Fibroblast of gingiva (primary cell): ENCODE measurements at places on chromosomes 2 and 18.
A peak's percentile ranks its signal among the peaks of the same experiment; 100 is the strongest.

DNA sequence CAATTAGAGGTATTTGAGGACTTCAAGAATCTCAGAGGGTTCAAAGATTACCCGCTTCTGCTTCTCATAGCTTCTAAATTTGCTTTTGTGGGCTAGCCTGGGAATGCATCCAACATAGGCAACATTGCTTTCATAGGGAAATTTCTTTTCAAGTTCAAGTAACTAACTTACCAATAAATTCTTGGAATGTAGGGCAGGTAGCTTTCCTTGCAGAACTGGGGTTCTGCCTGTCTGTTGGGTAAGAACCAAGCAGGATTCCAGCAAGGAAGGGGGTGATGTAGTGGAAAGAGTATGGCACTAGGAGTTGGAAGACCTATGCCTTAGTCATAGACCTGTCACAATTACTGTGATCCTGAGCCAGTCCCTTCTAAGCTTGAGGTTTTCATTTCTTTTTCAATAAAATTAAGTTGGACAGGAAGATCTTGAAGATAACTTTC is 164.1 kb downstream of the FHOD3 start:
- no peak for DNase-seq

GRCh38 chr2:67871686-67872412 is 191.0 kb downstream of the C1D start:
- peak; percentile 70 for DNase-seq

DNA sequence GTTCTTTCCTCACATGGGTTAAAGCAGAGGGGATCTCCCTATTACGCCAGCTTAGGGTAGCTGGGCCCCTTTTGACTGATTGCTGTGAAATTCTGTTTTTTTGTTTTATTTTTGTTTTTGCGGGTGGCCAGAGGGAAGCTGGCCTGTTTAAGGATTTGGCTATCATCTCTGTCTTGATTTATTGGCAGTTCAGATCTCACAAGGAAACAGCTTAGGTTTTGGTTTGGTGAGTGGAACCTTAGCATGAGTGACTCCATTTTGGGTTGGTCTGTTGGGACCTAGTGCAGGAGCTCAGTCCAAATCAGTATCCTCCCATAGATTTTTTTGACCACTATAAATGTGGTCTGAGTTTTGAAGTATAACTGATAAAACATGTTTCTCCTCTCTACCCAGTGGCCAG is 25.6 kb upstream of the NTSR2 start:
- DNase-seq, result no peak

- no peak for DNase-seq
Measured at GRCh38 chr2:875687-876615, 74.7 kb upstream of the SNTG2 start.

GRCh38 chr2:206859330-206859739 is 80.0 kb upstream of the CPO start:
- no peak for DNase-seq

GRCh38 chr2:32772638-32773447 is 145.0 kb downstream of the TTC27 start:
- peak; percentile 47 for DNase-seq

DNA sequence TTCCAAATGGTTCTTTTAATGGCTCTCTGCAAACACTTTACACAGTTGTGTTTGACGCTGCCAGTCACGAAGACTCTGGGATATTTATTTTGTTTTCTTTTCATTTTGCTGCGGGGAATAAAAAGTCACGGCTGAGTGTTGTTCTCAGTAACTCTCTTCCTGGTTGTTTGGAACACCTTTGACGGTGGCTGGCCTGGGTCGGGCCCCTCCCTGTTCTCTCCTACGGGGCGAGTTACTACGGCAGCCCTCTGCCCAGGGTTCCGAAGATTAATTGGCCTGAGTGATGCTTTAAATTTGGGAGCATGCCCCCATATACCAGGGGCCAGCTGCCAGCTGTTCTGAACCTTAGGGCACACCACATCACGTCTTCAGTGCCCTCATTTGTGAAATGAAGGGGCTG is 84.7 kb downstream of the GATA6 start:
- DNase-seq, result no peak

DNA sequence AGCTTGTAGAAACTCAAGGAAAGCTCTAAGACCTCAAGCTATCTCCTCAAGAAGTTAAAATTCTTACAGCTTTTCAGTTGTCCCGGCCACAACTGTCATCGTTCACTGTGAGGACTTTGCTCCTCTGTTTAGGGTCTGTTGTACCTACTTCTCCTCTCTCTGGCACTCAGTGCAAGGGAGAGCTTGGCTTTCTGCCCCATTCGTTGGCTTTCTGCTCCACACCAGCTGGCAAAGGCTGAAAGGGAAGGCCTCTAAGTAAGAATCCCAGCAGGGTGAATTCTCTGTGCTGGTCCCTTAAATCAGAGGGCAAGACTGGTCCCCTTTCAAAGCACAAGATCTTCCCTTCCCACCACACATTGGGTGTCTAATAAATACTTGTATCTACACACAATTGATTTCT is 17.3 kb downstream of the ZBTB7C start:
- no peak for DNase-seq

- peak; percentile 0 for DNase-seq
Measured at GRCh38 chr18:65439188-65439587, 311.6 kb upstream of the CDH7 start.

DNA sequence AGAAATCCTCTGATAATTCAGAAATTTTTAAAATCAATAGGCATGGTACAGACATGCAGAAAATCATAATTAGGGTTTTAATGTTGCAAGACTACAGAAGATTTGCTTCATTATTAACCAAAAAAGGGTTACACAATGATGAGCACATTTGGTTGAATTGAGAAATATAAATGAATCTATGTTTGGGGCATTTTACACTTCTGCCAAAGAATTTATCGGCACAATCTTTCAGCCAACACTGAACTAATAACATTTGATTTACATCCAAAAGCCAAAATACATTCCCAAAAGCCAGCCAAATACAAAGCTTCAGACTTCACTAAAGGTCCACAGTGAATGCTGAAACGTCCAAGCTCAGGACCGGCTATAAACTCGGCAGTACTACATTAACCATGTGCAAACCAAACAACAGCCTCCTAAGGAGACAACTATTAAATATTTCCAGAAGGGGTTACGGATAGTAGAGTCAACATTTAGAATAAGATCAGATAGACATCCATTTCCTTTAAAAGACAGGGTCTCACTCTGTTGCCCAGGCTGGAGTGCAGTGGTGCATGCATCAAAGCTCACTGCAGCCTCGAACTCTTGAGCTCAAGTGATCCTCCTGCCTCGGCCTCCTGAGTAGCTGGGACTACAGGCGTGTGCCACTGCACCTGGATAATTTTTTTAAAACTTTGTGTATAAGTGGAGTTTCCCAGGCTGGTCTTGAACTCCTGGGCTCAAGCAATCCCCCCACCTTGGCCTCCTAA is 29.4 kb downstream of the SPRED2 start:
- peak; percentile 88 for DNase-seq

DNA sequence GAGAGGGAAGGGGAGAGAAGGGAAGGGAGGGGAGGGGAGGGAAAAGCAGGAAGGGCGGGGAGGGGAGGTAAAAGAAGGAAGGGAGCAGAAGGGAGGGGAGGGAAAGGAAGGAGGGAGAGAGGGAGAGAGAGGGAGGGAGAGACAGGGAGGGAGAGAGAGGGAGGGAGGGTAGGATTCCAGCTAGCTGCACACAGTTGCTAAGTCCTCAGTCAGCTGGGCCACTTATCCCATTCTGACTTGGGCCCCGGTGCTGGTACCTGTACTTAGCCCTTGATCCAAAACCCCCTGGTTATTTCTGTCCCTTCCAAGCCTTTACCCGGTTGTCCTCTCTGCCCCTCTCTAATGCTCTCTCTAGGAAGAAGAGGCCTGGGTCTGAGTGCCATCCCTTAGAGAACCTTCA is 211.4 kb downstream of the TTC32 start:
- no peak for DNase-seq

- DNase-seq, result no peak
Measured at GRCh38 chr2:128589681-128590080, 271.0 kb upstream of the HS6ST1 start.

GRCh38 chr2:425243-425642 is 137.4 kb upstream of the ALKAL2 start:
- no peak for DNase-seq

DNA sequence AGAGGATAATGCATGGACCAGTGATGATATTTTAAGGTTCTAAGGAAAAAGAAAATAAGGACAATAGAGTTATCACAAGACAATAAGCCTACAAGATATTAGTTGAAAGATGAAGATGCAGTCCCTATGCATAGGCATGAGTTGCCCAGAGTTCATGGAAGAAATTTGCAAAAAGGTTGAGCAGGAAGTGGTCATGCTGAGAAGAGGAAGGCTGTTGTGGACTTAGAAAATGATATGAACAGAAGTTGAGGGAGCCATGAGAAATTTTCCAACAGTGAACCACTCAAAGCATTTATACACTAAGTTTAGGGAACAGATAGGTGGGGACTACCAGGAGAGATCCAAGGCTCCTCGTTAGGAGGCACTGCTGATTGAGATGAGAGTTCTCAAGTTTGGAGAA is 3.5 kb downstream of the OSBPL6 start:
- no peak for DNase-seq

DNA sequence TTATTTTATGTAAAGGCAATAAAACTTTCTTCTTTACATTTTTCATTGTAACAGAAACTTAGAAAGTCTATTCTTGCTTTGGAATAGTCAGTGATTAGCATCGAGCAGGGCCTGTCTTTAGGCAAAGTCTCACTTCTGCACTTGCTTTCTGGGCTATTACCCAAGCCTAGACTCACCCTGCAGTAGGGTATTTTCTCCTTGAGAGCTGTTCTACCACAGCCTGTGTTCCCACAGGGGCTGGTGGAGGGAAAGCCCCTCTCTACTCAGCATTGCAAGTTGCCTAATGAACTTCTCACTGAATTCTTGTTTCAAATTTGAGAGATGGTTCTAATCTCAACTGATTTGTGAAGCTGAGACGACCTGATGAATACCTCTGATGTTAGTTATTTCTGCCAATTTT is 111.7 kb upstream of the KLHL14 start:
- no peak for DNase-seq

GRCh38 chr2:232569541-232569940 is 19.1 kb downstream of the EIF4E2 start:
- no peak for DNase-seq

- no peak for DNase-seq
Measured at GRCh38 chr2:127811397-127812321, 688 bp upstream of the WDR33 start.

GRCh38 chr2:176137906-176138305 is 8.4 kb downstream of the HOXD8 start:
- no peak for DNase-seq

GRCh38 chr2:241441492-241441891 is 66.9 kb downstream of the STK25 start:
- no peak for DNase-seq

GRCh38 chr2:10309286-10309685 is 6.6 kb downstream of the HPCAL1 start:
- DNase-seq, result no peak

- no peak for DNase-seq
Measured at GRCh38 chr2:126429103-126429502, 226.9 kb upstream of the GYPC start.

DNA sequence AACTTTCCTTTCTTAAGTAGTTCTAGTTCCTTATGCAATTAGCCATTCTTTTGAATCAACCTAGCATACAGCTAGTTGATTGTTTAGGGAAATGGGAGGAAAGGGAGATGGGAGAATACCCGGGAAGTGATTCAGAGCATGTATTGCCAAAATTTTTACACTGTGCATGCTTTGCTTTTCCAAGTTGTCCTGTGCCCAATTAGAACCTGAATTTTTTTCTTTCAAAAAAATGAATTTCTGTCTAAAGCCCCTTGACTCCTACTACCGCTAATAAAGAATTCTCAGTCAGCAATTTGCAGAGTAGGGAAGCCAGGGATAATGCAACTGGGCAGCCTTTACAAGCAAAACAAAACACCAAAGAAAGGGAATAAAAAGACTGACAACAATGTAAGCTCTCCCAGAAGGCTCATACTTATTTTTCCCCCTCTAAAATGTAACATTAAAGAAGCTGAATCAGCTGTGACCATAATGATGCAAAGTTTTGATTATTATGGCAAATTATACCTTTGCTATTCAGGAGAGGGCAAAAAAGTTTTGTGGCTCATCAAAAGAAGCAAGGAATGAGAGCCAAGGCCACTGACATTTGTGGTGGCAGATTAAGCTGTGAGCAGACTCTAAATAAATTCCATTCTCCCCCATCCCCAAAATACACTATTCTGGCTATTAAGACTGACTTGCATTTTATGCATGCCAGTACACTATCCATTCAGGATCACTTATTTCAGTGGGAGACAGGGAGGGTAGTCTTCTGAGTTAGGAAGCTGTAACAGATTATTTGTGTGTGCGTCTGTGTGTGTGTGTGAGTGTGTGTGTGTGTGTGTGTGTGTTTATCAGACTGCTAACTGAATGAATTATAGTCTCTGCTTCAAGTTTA is 174.3 kb downstream of the ERBB4 start:
- DNase-seq, result peak; percentile 54

- DNase-seq, result no peak
Measured at GRCh38 chr18:260547-260946, 7.3 kb downstream of the THOC1 start.

DNA sequence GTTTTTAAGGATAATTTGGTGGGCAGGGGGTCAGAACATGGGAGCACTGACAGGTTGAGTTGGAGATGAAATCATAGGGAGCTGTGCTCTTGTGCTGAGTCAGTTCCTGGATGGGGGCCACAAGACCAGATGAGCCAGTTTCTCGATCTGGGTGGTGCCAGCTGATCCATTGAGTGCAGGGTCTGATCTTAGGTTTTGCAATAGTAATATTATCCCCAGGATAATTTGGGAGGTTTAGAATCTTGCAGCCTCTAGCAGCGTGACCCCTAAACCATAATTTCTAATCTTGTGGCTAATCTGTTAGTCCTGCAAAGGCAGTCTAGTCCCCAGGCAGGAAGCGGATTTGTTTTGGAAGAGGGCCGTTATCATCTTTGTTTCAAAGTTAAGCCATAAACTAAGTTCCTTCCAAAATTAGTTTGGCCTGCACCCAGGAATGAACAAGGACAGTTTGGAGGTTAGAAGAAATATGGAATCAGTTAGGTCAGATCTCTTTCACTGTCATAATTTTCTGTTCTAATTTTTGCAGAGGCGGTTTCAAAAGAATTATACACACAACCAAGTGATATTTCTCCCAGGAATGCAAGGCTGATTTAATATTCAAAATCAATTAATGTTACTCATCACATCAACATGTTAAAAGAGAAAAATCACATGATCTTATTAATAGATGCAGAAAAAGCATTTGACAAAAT is 23.0 kb downstream of the DBI start:
- DNase-seq, result peak; percentile 77

GRCh38 chr2:80141007-80141726 is 163.4 kb downstream of the LRRTM1 start:
- no peak for DNase-seq

GRCh38 chr2:135797497-135798274 is 39.3 kb downstream of the LCT start:
- peak; percentile 74 for DNase-seq

DNA sequence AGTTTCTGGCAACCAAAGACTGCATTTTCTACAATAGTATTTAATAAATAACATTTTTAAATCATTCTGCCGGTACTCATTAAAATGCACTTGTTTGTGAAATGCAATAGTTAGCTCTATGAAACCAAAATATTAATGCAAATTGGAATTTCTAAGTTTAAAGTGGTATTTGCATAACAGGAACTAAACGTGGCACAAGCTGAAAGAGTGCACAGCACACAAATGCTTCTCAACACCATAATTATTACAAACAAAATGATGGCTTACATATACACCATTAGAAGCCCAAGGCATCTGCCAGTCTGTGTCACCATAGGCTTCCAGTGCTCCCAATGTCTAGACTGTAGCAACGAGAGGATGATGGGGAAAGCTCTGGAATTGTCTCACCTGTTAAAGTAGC is 280.5 kb downstream of the TCF4 start:
- no peak for DNase-seq

- DNase-seq, result no peak
Measured at GRCh38 chr2:239156516-239157265, 244.1 kb downstream of the HDAC4 start.
